Renal pelvis (tissue), 12 donors: ENCODE measurements at places on chromosomes 1 and 21.
A peak's percentile ranks its signal among the peaks of the same experiment; 100 is the strongest.

GRCh38 chr1:50704126-50704525 is 255.9 kb downstream of the FAF1 start:
- peak; percentile 21 for DNase-seq

GRCh38 chr1:58395355-58395754 is 151.2 kb downstream of the OMA1 start:
- DNase-seq: no peak

- no peak for DNase-seq
Observed at GRCh38 chr1:158071138-158071537, 77.7 kb downstream of the KIRREL1 start.

DNA sequence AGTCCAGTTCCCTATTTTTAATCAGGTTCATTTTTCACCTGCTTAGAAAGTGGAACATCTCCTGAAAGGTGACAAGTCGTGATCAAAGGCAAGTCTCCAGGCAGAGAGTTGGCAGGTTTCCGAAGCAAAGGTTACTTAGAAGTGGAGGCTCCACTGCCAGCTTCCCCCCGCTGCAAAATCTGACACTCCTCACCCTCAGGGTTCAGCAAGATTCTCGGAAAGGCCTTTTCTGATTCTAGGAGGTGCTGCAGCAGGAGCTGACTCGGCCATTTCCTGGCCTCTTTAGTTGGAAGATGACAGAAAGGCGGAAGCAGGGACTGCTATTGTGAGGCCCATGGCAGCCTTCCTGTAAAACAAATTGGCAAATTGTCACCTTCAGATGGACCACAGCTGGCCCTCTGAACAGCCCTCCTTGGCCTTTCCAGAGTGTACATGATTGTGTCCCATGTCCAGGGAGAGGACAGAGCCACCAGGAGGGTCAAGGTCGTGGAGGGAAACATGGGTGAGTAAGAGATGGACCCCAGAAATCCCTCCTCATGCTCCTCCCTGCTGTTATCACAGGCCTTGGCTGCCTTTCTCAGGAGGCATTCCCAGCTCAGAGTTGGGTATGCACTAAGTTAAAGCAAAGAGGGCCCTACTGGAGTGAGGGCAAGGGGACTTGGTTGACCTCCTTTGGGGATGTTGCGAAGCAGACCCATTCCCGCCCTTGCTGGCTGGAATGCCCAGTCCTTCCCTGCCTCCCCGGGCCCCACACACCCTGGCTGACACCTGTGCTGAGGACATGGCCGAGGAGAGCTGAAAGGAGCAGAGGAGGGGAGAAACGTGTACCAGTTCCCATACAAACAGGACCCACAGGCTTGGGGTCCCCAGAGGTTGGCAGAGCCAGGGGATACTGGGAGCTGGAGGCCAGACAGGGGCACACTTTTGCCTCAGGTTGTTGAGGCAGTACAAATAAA is 115.5 kb upstream of the IRF2BP2 start:
- DNase-seq: no peak

DNA sequence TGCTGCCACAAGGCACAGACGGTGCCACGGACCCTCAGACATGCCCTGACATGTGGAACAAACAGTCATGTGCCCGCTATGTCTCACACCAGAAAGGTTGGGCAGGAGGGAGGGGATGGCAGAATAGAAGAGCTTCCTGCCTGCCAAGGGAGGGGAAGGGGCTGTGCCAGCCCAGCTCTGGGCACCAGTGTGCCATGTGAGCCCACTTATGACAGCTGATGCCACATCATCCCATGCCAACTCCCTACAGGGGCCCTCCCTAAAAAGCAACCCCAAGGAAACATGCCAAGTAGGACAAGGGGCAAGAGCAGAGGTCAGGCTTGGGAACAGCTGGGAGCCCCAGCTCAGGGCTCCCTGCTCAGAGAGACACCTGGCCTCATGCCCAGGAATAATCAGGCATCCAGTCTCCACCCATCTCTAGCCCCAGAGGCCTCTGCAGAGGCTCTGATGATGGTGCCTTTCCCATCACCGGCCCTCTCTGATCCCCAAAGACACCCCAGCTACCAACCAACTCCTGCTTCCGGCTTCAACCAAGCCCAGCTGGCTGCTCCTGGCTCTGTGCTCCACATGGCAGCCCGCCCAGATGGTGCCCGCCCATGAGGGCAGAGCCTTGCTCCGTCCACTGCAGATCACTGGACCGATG is 10.3 kb downstream of the ADGRB2 start:
- no peak for DNase-seq

- no peak for DNase-seq
Observed at GRCh38 chr1:12566484-12567287, 51.3 kb downstream of the DHRS3 start.

- DNase-seq: peak; percentile 54
Observed at GRCh38 chr1:22428672-22429071, 23.0 kb upstream of the ZBTB40 start.

DNA sequence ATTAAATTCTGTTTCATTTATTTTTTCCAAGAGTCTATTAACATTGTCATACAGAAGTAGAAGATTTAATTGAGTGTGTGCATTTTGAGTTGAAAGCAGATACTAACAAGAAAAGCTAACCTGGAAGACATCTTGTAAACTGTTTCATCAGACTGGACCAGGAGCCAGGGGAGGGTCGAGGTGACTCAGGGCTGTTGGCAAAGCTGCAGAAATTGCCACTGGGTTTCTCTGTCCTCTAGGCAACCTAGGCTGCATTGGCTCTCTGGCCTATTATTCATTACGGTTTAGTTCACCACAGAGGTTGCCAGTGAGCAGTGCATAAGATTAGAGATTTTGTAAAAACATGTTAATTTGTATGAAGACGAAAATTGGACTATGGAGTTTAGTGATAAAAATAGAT is 27.5 kb downstream of the ERG start:
- DNase-seq: no peak

DNA sequence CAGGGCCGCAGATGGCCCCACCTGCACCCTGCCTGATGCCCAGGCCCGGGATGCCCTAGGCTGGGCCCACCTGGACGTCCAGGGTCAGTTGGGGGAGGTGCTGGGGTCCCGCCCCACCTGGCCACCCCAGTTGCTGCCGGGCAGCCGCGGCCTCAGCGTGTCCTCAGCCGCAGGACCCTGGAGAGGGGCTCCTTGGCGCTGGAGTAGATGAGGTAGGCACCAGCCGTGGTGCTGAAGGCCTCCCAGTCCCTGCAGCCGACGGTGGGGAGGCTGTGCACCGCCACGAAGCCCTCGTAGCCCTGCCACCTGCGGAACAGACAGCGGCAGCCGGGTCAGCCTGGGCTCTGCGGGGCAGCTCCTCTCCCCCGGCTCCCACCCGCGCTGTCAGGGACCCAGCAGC is 40.4 kb downstream of the KRTAP10-1 start:
- DNase-seq: no peak

- no peak for DNase-seq
Observed at GRCh38 chr1:244311784-244312532, 139.8 kb downstream of the ADSS2 start.

GRCh38 chr1:211182746-211183145 is 48.8 kb upstream of the KCNH1 start:
- DNase-seq: no peak

DNA sequence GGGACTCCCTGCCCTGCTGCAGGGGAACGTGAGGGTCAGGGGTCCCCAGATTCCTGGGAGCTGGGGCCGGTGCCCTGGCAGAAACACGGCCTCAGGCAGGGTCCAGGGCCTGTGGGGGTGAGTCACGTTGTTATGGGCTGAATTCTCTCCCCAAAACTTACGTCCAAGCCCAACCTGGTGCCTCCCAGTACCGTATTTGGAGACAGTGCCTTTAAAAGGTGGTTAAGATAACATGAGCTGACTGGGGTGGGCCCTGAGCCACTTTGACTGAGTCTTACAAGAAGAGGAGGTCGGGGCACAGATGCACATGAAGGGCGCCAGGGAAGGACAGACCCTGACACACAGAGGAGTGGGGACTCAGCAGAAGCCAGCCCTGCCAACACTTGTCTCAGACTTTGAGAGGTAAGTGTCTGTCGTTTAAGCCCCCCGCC is 99.9 kb downstream of the WDR4 start:
- no peak for DNase-seq

DNA sequence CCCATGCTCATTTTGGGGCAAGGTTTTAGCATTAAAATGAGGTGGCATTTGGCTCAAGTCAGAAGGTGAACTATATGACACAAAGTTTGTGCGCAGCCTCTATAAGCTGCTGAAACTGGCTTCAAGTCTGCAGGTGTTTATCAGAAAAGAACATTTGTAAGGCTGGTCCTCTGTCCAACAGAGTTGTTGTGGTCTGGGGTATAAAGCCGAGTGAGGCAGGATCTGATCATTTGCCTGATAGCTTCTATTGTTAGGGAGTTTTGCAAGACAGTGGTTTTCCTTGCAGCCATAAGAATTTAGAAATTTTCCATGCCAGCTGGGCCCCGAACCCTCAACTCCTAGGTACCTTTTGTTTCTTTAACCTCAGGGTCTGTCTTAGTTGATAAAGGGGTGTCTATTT is 130.8 kb downstream of the PGBD5 start:
- DNase-seq: no peak

GRCh38 chr1:59266180-59266926 is 30.5 kb upstream of the FGGY start:
- no peak for DNase-seq

DNA sequence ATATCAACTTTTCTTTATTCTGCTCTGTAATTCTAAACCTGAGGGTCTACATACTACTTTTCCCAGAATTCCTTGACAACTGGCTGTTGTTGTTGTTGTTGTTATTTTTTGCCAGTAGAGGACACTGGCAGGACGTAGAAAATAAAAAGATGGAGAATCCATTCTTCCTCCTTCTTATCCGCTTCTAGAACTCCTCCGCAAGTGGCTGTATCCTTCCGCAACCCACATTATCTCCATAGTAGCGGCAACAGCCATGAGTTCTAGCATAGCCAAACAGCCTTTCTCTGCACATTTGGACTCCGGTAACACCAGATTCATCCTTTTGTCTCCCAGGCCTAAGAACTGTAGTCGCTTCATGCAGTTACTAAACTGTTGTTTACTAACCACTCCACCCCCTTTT is 91.1 kb upstream of the CACHD1 start:
- no peak for DNase-seq

DNA sequence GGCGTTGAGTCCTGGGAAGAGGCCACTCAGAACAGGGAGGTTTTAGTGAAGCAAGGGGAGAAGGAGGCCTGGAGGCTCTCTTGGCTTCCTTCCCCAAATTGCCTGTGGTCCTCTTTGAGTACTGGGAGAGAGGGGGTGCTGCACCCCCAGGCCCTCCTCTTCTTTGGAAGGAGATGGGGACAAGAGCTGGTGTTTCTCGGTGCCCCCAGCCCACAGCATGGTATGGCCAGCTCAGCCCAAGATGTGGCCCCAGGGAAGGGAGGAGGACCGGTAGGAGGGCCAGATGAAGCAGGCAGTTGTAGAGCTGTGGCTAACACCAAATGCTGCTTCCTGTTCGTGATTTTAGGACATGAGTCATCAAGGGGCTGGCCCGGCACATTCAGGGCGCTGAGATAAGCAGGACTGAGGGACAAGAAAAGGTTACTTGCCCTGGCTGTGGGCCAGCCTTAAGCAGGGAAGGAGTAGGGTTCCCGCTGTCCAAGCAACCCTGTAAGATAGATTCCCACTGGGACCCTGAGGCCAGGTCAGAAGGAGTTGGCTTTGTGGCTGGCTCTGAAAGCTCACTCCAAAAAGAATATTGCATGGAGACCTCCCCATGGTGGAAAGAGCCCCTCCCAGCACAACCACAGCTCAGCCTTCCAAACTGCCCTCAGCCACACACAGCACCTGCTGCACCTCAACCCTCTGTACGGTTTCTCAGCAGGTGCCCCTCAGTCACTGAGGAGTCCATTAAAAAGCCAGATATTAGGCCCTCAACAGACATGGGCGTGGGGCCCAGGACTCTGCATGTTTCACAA is 4.9 kb upstream of the TNFRSF1B start:
- DNase-seq: no peak

DNA sequence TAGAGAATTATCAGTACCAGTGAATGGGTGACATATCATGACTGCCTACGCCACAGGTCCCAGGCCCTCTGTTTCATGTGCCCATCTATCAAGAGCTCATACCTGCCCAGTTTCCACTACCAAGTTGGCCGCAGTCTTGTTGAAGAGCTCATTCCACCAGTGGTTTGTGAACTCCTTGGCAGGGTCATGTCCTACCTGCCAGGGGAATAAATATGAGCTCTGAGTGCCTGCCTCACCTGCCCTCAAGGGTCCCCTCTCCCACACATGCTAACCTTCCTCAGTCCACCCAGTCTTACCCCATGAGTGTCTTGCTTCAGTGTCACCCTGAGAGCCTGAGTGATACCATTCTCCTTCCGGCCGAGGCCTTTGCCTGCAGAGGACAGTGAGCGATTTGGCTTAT is 3.2 kb downstream of the GPATCH4 start:
- no peak for DNase-seq

- DNase-seq: no peak
Observed at GRCh38 chr1:169601096-169601881, 15.0 kb upstream of the F5 start.

GRCh38 chr1:94578856-94579255 is 37.3 kb upstream of the F3 start:
- no peak for DNase-seq

DNA sequence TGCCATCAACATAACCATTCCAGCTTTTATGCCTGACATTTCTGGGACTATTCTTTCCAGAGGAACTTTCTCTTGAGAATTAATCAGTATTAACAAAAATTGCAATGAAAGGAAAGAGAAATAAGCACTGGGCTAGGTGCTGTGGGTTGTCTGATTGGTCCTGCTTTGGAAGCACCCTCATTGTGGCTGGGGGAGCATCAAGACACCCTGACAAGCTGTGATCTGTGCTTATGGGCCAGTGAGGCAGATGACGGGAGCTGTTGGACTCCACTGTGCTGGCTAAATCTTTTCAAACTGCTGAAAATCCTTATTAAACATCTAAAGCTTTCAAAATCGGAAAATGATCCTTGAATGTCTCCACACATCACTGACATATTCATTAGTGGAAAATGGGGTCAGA is 20.0 kb downstream of the UBASH3A start:
- DNase-seq: no peak

DNA sequence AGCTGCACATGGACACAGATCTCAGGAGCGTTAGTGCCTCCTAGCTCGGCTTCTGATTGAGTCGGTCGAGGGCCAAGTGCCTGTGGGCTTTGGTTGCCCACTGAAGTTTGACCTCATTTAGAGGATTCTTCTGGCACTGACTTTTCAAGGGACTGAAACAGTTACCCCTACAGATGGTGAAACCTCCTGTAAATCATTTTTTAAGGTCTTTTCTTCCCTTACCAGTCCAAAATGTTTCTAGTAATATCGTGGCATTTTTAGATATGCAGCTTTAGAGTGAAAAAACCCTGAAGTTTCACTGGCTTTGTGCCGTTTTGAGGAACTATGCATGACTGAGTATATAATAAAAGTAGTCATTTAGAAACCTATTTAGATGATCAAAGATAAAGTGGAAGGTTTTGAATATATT is 34.7 kb upstream of the L1TD1 start:
- DNase-seq: no peak

GRCh38 chr21:43867332-43867703 is 2.3 kb downstream of the AGPAT3 start:
- no peak for DNase-seq

- DNase-seq: no peak
Observed at GRCh38 chr1:47280142-47280541, 33.8 kb downstream of the STIL start.

GRCh38 chr1:1422465-1423244 is 1.6 kb upstream of the ANKRD65 start:
- DNase-seq: no peak

- DNase-seq: no peak
Observed at GRCh38 chr1:89833183-89834082, 12.6 kb downstream of the LRRC8D start.

GRCh38 chr1:205045146-205045545 is 2.1 kb downstream of the CNTN2 start:
- DNase-seq: no peak

GRCh38 chr1:53396573-53397268 is 62.5 kb upstream of the DMRTB1 start:
- DNase-seq: no peak

- DNase-seq: no peak
Observed at GRCh38 chr1:238439511-238439910, 548.8 kb upstream of the ZP4 start.
